Placental epithelial cell (primary cell): ENCODE measurements at places on chromosomes 7 and 10. TPM values are rescaled to one million over a fixed set of nuclear protein-coding genes. Genes with fewer than 3 reads are reported as not detected.

CPA2 gene
- total RNA-seq = not detected in 2 replicates

TDRD1 gene
- total RNA-seq = 0.39 and 2.0 TPM in 2 replicates

HOXA13 gene
- under 0.01 TPM in 1 of 2 replicates, not detected in the other for total RNA-seq

TASOR2 gene
- 53.0 and 75.8 TPM in 2 replicates for total RNA-seq

OR2A5 gene
- not detected in 2 replicates for total RNA-seq

PON1 gene
- total RNA-seq = not detected in 2 replicates
